GM13976 (cell line): ENCODE measurements at places on chromosomes 1 and 21.

DNA sequence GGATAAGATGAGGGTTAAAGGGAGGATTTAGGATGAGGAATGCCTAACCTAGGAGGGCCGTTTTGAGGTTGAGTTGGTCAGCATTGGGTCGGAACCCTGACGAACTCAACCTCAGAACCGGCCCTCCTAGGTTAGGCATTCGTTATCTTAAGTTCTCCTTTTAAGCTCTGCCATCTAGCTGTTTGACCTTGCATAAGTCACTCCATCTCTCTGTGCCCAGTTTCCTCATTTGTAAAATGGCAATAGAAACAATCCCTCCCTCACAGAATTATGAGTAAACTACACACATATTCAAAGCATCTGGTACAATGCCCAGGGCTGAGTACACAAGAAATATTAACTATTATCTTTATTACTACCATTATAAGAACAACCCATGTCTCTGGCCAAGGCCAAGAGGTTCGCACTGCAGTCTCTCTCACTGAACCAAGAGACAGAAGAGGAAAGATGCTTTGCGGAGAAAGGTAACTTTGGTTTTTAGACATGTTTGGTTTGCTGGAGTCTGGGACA is 4.8 kb downstream of the ABCB10 start:
- DNase-seq, result no peak

GRCh38 chr1:103527331-103527730 is 1.8 kb downstream of the RNPC3 start:
- no peak for DNase-seq

DNA sequence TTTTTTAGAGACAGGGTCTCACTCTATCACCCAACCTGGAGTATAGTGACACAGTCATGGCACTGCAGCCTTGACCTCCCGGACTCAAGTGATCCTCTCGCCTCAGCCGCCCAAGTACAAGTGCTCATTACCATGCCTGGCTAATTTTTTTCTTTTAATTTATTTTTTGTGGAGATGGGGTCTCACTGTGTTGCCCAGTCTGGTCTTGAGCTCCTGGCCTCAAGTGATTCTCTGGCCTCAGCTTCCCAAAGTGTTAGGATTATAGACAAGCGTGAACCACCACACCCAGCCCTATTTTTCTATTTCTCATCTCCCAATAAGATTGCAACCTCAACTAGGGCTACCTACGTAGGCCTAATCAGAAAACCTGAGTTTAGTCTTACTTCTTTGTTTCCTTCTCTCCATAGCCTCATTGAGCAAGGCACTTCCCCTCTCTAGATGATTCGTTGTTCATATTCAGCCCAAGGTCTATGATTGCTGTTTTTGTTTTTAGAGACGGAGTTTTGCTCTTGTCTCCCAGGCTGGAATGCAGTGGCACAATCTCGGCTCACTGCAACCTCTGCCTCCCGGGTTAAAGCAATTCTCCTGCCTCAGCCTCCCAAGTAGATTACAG is 1.1 kb upstream of the KPNA6 start:
- no peak for DNase-seq

DNA sequence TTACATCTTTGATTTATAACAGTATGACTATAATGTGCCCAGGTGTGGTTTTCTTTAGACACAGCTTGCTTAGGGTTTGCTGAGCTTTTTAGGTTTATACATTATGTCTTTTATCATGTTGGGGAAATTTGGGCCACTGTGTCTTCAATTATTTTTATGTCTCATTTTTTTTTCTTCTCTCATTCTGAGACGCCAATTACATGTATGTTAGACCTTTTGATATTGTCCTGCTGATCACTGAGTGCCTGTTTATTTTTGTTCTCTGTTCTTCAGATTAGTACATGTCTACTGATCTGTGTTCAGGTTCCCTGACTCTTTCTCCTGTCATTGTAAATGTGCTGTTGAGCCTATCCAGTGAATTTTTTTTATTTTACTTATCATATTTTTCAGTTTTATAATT is 36.1 kb downstream of the TNNT2 start:
- DNase-seq, result no peak

GRCh38 chr1:6294080-6294889 is 33.4 kb upstream of the GPR153 start:
- no peak for DNase-seq

- DNase-seq, result no peak
These were observed 32.8 kb downstream of the ELK4 start for GRCh38 chr1:205598841-205599668.

DNA sequence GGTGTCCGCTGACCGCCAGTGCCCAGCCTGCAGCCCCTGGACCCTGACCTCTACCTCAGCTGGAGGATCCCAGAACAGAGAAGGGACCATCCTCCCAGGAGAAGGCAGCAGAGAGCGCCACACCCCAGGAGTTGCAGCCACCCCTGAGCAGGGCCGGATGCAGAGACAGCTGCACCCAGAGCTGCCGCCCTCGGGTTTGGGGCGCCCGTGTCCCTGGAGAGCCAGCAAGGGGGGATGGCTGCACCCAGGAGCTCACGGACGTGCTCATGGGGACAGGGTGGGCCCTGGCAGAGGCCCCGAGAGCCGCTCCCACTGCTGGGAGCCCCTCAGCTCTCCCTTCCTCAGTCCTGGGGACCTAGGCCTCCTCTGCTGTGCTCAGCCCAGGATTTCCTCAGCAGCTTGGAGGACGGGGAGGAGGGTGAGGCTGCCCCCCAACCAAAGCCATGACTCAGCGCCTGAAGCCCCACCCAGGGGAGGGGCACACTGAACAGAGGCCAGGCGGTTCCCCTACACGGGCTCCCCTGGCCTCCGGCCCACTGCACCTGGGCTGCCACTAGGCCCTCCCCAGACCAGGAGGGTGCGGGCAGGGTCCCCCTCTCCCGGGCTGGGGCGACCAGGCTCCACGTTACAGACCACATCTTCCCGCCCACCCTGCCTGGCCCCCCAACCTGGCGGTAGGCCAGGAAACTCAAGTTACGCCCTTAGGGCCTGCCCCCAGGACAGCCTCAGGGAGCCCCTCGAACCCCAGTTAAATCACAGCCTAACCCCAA is 2.2 kb downstream of the ACAP3 start:
- DNase-seq, result peak; percentile 74

- no peak for DNase-seq
These were observed 29.1 kb downstream of the IGFN1 start for GRCh38 chr1:201219481-201220387.

DNA sequence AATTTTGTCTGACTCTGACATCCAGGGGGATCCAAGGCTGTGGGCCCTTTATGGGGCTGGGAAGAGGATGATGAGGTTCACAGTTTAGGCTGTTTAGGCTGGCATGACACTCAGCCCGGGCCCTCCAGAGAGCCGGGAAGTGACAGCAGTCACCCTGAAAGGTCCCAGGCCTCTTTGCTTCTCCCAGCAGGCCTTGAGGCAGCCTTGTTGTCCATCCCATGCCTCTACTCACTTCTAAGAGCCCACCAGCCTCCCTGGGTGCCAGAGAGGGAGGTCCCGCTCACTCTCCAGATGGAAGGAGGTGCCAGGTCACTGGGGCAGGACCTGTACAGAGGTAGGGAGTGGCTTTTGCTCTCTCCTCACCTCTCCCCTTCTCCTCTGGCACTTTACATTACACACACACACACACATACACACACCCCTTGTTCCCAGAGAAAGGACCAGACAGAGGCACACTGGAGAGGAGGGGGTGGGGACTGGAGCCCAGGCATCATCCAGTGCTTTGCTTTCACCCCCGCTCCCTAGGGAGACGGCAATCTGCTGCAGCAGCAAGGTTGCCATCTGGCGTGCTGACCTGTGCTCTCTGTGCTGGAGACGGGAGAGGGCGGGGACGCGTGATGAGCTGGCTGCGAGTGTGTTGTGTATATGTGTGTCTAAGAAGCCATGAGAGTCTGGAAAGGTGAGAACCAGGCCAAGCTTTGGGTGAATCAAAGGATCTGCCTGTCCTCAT is 4.6 kb downstream of the KLHDC8A start:
- no peak for DNase-seq

DNA sequence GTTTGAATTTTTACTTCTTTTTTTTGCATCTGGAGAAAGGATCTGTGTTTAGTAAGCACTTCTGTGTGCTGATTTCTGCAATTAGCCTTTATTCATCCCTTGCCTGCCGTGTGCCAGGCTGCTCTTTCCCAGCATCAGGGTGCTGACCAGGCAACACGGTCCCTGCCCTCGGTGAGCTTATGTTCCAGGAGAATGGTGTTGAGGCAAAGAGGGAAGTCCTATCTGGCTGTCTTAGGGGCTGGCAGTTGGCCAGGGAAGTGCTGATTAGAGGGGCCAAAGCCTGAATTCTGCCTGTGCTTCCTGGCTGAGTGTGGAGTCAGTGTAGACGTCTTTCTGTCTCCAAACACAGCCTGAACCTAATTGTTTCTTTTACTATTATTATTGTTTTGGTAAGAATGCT is 187.1 kb downstream of the CAMTA1 start:
- no peak for DNase-seq
